ELR (cell line): ENCODE measurements at places on chromosomes 3 and 15.

- DNase-seq: no peak
These were observed 231.0 kb upstream of the WNT5A start for GRCh38 chr3:55718074-55718473.

DNA sequence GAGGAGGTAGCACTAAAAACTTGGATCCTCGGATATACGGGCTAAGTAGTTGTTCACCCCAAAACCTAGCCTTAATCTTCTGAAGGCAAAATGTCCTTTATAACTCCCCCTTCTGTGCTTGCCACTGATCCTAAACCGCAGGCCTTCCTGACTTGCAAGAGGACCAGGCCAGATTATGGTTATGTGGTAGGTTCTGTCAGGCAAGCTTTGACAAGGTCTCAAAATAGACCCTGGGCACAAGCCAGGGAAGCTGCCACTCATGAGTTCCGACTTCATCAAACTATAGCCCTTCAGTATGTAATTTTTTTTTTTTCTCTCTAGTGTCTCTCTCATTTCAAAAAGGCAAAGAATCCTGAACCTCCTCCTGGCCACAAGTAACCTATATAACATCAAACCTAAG lies 3.2 kb downstream of the LRRFIP2 start:
- no peak for DNase-seq

DNA sequence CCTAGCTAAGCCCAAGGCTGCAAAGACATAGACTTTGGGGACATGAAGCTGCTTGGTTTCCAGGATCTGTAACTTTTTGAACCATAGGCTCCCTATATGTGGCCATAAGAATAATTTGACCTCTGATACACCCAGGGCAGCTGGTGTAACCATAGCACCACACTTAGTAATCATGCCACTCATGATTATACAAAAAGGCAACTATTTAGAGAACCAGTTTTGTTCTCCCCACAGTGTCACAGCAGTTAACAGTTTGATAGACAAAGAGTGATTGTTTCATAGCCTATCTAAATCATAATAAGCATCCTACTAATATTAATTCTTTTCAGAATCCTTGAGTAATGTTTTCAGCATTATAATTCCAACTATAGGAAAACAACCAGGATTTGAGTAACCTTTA lies 334.9 kb downstream of the NEK10 start:
- no peak for DNase-seq

GRCh38 chr3:41095702-41096101 lies 103.6 kb upstream of the CTNNB1 start:
- DNase-seq: no peak

GRCh38 chr15:92883163-92883875 lies 16.8 kb upstream of the CHD2 start:
- DNase-seq: peak; percentile 37

- no peak for DNase-seq
These were observed 61.8 kb downstream of the ARIH1 start for GRCh38 chr15:72535911-72536310.

DNA sequence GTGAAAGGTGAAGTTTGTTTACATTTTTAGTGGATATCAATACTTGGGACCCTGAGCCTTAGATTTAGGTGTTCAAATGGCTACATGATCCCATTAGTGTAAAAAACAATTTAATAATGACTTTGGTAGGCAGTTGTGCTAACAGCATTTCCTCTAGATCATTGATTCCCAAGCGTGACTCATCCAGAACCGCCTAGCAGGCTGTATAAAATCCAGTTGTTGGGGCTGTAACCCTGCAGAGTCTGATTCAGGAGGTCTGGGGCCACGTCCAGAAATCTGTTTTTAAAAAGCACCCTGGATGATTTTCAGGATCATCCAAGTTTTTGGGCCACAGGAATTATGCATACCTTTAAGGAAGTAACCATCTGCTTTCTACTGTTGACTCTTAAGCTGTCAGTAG lies 156.4 kb downstream of the TP63 start:
- peak; percentile 55 for DNase-seq

DNA sequence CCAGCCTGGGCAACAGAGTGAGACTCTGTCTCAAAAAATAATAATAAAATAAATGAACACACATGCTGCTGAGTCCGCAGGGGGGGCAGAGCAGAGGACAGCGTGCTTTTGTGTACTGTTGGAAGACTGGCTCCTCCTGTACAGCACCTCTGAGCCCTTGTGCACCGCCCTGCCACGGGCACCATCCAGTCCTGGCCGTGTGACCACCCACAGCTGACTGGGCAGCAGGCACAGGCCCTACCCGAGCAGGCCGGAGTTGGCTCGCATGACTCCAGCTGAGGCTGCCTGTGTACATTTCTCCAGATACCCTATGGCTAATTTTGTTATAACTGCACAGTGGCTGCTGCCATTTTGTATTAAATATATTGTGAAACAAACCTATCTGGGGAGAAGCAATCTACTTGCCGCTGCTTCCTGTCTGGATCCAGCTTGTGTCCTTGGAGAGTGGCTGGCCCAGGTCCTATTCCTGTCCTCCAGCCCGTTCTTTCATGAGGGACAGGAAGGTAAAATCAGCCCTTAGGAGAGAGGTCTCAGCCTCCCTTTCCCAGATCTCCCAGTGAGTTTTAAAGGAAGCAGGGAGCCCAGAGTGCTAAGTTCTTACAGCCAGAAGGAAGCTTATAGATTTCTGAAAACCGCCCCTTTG lies 14.6 kb downstream of the IVD start:
- DNase-seq: no peak

GRCh38 chr3:185827595-185828344 lies 2.9 kb upstream of the IGF2BP2 start:
- no peak for DNase-seq

- no peak for DNase-seq
These were observed 111.4 kb downstream of the CMSS1 start for GRCh38 chr3:99928771-99929744.

DNA sequence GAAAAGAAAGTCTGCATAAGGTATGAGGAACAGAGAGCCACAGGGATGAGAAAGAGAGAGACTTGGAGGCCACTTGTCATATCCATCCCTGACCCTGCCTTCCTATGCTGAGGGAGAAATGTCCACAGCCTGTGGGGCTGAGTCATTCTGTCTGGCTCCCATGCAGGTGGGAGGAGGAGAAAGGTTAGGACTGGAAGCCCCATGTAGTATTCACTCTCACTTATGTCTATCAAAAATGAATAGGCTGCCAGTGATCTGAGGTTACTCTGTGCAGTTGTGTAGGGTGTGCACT lies 71.3 kb downstream of the RAB11A start:
- DNase-seq: peak; percentile 21

DNA sequence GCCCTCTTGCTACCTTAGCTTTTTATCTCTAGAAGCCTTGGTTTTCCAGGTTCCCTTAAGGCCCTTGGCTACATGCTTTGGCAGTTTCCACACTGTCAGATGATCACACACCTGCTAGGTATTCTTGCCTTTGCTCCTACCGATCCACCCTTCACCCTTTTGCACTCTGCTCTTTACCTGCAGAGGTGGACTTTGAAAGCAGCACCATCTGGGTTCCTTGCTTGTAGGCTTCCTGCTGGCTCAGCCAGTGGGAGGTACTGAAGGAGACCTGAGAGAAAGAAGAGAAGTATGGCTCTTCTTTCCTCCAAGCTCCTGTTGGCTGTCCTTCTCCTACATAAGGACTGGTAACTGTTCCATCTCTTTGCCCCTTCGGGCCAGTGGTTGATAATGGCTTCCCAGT lies 7.3 kb upstream of the ZNF592 start:
- DNase-seq: no peak

DNA sequence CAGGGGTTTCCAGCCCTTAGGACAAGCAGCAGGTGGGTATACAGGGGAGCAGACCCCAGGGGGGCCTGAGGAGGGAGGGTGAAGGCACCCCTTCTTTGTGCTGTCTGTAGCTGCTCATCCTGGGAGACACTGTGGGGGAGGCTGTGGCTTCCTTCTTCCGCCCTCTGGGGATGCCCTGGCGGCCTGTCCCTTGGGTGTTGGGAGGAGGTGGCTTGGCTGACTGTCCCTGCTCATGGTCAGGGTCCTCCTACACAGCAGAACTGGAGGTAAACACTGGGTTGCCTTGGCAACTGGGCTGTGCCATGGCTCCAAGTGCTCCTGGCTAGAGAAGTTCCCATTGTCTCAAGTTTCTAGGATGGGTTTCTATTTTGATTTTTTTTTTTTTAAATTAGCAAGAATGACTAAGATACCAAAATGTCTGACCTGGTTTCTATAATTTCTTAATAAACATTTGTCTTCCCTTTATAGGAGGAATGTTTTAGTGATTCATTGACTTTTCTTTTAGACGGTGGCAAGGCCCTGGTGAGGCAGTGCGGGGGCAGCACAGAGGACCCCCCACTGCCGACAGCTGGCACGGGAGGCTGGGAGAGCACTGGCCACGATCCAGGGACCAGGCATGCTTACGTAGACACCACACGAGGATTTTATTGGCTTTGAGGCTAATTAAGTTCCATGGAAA lies 12.4 kb downstream of the KLF13 start:
- peak; percentile 30 for DNase-seq

DNA sequence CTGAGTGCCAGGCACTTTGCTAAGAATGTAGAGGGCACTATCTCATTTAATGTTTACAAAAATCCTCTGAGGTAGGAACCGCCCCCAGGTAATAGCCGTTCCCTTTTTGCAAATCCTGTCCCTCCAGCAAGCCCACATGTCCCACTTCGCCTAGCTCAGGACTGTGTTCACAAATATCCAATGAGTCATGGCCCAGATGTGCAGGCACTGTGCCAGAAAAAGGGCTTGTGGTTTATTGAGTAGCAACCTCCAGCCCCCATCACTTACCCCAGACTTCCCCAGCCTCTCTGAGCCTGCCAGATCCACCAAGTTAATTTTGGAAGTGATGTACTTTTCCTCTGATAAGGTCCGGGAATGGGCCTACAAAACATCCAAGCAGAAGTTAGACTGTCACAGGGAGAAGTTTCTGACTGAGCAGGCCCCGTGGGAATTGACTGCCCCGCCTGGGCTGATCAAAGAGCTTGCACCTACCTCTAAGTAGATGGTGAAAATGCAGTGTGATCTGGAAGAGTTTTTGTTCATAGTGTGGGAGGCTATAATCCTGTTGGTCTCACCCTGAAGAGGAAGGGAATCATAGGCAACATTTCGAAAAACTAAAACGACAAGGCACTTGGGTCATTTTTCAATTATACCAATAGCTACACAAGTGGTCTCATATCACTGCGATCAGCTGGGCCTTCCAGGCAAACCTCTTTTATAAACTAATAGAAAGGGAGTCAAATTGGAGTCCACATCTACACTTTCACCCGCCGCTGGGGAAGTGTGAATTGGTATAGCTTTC lies 15.7 kb downstream of the KIF9 start:
- DNase-seq: peak; percentile 89

- DNase-seq: no peak
These were observed 6.4 kb downstream of the CMSS1 start for GRCh38 chr3:99823723-99824711.

DNA sequence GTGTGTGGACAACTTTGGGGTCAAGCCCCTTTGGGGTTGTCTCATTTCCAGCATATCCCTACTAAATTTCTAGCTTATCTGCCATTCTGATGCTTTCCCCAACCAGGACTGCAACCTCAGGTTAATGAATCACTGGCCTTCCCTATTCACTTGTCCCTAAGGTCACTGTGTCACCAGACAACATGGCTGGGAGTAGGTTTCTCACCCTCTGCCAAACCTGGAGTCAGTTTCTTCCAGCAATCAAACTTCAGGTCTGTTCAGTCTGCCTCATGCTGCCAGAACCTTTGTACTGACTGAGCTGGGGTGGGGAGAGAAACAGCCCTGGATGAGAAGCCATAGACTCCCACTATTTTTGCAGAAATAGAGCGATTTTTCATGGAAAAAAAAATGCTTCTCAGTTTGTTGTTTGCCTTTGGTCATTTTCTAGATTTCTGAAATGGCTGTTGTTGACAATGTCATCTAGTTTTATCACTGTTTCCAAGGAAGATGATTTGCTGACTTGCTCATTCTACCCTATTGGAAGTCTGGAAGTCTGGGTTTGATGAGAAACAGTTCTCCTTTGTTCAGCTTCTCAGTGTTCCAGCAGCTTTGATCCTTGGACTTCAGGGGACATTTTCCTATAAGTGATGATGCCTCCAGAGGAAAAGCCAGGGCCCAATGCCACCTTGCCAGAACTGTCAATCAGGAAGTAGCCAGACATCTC lies 74.8 kb upstream of the IL12A start:
- DNase-seq: no peak

GRCh38 chr3:7618606-7619005 lies 757.7 kb downstream of the GRM7 start:
- no peak for DNase-seq

DNA sequence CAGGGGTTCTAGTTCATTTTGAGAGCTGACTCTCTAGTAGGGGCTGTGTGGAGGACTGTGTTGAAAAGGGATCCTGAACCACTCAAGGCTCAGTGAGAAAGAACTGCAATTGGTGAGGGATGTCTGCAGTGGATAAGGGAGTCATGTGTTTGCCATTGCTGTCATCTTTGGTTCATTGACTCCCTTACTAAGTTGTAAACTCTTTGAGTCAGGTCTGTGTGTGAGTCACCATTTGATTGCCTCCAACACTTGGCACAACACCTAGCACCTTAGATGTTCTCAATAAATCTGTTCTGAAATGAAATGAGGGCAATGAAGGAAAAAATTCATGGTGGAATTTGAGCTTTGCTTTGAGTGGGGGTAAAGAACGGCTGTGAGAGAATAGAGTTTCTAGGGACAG lies 51.7 kb downstream of the PLS1 start:
- peak; percentile 62 for DNase-seq

DNA sequence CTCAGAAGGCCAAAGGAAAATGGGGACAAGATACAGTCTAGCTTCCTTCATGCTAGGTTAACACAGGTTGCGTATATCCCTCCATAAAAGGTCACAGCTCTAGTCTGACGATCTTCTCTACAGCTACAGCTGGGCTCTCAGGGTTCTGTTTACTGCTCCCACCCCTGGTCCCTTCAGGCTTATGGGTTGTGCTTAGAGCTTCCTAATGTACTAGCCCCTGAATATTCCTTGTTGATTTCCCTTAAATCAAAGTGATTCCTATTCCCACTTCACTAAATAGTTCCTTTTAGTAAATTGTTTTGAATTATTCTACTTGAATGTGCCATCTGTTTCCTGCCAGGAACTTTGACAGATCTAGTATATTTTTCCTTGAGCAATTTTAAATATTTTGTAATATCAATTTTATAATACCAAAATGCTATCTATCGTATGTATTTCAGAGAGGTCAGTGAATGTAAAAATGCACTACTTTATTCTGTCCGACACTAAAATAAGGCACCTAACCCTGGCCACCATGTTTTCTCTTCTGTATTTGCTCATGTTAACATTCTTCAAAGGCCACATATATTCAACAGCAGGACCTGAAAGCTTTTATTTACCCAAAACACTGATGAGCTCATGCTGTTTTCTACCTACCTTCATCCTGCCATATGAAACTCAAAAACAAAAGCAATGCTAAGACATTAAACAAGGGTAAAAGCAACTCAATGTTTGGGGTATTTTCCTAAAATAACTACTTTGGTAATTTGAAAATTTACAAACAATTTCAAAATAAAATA lies 92.8 kb upstream of the TGFBR2 start:
- no peak for DNase-seq
